ENCODE measurements at places on chromosomes 11 and 22.

- no peak for DNase-seq
Measured at GRCh38 chr11:85531191-85531897, 95.8 kb downstream of the DLG2 start.

DNA sequence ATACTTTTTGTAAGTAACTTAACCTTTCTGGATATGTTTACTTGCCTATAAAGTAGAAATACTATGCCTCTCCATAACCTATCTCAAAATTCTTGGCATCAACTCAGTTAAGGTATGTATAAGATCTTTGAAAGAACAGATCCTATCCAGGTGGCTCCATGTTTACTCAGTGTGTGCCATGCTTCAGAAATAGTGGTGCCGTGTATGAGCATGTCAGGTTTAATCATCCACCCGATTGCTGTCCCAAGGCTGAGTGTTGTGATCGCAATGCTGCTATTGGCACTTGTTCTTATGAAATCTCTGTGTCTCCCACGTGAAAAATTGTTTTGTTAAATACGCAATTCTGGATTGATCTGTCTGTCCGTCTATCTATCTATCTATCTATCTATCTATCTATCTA is 85.9 kb upstream of the SNX19 start:
- DNase-seq = no peak

- no peak for DNase-seq
Measured at GRCh38 chr11:47351156-47352126, 1.1 kb downstream of the MYBPC3 start.

DNA sequence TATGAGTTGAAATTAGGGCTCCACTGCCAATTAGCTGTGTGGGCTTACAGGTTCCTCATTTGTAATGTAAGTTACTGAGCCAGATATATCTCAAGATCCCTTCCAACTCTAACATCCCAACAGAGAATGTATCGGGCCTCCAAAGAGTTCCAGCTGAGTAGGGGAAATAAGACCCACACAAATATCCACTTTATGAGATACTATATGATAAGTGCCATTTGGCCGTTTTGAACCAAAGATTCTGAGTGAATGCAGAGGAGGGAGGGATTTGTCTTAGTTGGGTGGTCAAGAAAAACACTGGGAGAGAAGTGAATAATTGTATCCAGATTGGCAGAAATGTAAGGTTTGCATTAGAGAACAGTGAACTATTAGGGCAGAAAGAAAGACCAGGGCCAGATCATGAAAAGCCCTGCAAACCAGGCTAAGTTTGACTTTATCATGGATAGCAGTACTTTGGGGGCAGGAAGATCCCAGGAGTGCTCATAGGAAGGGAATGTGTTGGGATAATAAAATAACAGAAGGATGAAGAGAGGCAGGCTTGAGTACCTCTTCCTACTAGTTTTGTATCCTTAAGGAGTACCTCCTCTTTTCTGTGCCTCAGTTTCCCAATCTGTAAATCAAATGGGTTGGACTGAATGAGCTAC is 63.9 kb downstream of the RPL27A start:
- no peak for DNase-seq

DNA sequence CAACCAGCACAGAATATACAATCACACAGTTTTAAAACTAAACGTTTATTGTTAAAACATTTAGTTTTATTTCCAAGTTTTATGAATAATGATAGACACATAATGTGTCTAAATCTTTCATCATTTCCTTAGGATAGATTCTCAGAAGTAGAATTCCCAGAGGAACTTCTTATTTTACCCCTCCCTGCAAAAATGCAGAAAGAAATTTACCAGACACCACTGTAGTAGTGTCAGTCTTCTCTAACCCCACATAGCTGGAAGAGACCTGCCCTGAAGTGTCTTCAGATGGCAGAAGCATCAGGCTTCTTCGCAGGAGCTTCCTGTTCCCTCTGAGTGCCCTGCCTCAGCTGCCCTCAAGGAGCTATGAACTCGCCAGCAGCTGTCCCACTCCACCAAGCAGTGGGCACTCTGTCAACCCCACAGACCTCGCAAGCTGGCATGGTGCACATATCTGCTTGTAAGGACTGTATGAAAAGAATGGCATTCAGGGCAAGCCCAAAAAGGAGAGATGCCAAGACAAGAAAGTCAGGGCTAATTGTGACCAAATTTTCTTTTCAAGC is 28.5 kb upstream of the PAK1 start:
- no peak for DNase-seq

DNA sequence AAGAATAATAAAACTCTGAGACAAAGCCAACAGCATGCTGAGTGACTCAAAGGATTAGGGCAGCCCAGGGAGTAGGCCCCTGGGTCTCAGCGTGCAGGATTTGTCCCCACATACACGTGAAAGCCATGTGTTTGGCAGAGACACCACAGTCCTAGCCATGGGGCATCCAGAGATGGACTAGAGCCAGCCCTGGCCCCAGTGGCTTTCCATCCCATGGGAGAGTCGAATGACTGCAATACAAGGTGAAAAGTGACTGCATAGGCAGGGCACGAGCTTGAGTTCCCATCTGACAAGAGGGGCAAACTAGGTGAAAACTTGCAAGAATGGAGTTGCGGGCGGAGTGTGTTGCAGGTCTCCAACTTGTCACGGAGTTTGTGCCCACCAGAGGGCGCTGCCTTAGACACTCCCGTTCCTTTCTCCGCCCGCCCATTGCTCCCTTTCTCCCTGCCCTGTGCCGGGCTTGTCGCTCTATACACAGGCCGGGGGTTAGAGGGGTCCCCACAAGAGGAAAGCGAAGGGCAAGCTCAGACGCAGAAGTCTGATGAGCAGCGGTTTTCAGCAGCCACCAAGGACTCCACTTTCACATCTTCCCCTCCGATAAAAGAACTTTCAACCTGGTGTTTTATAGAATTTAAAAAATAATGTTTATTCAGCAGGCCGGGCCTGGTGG is 24.2 kb downstream of the TSKU start:
- DNase-seq = peak; percentile 48

DNA sequence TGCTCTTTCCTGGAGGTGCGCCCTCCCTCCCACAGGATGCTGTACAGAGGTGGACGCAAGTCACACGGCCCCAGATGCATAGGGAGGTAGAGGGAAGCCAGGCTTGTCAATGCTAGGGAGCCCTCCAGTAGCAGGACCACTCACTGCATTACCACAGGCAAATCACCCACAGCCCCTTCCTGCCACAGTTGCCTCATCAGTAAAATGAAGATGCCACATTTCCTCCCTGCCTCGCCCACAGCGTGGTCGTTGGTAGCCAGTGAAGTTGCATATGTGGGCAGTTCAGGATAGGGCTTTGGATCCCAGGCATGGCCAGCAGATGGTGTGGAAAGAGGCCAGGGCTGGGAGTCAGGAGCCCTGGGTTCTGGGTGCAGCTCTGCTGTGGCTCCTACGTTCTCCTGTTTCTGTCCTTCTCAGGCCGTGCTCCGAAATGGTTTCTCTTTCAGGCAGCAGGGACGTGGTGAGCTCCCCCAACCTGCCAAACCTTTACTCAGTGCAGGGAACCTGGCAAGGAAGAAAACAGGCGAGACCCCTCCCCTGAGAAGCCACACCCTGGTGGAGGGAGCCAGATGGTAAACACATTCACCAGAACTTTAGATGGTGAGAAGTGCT is 22.6 kb downstream of the DAGLA start:
- DNase-seq = no peak

DNA sequence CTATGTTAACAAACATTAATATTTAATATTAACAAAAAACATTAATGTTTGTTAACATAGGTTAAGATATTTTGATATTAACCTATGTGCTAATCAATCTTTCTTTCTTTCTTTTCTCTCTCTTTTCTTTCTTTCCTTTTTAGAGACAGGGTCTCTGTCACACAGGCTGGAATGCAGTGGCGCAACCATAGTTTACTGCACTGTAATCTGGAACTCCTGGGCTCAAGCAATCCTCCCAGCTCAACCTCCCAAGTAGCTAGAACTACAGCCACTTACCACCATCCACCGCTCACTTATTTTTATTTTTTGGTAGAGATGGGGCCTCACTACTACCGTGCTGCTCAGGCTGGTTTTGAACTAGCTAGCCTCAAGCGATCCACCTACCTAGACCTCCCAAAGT is 13.2 kb downstream of the SIK3 start:
- DNase-seq = no peak

DNA sequence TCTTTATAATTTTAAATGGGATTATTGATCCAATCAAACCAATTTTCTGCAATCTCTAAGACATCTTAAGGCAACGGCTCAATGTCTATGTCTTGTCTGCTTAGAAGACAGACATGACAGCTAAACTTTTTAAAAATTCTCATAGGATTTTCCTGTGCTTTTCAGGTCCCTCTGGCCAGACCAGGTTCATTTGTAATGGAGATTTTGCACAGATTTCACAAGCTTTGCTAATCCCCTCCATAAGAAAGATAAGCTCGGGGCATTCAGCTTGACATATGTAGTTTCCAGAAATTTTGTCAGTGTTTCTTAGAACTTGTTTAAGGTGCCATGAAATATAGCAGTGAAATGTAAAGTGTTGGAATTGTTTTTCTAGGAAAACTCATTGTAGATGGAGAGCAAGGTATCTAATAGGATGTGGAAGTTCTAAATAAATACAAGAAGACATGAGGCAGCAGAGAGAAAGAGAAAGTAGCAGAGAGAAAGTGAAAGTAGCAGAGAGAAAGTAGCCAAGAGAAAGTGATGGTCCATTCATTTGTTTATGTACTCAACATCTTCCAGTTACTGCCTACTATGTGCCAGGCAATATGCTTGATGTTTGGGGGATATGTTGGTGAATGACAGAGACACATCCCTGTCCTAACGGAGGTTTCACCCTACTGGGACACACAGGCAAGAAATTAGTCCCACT is 219.1 kb upstream of the ARHGAP42 start:
- DNase-seq = no peak

DNA sequence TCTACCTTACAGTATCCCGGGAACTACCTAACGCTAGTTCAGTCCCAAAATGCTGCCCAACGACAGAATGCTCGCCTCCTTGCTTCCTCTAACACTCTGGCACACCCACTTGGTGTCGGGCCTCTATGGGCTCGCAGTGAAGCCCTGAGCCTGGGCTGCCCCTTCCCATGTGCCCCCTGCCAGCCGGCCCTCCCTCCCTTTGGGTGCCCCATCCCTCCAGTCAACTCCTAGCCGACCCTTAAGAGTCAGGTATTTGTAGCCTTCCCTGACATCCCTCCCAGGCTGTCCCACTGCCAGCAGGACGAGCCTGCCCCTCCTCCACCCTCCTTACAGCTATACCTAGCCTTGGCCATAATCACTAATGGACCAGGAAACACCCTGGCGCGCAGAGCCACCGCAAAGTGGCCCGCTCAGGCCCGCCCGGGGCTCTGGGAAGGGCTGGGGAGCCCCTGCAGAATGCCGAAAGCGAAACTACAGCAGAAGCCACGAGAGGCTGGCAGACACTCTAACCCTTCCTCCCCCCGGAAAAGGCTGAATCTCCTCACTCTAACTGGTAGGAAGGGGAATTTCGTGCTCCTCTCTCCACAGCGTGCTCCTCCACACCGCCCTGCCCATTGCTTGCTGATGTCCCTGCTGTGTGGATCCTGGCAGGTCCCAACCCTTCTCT is 8.2 kb downstream of the CBX7 start:
- DNase-seq = peak; percentile 44

DNA sequence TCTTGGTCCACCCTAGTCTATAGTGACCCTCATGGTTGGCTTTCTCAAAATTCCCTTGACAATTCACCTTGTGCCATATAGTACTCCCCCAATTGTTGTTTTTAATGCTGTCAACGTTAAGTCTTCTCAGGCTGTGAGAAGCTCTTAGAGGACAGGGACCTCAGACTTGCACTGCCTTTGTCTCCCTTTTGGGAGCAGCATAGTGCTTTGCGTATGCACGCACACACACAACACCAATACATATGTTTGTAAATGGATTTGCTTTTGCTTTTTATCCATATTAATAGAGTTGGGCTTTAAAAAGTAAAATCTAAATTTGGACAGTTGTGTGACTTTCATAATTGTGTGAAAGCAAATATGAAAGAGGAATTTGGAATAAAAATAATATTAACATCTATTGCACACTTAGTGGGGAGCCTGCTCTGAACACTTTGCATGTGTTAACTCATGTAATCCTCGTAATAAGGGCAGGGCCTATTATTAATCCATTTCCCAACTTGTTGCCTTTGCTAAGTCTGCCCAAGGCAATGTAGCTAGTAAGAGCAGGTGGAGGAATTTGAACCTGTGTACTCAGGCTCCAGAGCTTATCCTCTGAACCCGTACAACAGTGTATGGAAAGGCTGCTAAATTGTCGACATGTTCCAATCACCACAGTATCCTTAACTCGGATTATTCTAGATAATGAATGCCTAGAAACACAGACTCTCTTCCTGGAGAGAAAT is 257.7 kb upstream of the NARS2 start:
- no peak for DNase-seq

- DNase-seq = no peak
Measured at GRCh38 chr11:121802542-121802941, 313.5 kb downstream of the BLID start.

GRCh38 chr11:94595076-94595475 is 27.9 kb downstream of the PIWIL4 start:
- no peak for DNase-seq

DNA sequence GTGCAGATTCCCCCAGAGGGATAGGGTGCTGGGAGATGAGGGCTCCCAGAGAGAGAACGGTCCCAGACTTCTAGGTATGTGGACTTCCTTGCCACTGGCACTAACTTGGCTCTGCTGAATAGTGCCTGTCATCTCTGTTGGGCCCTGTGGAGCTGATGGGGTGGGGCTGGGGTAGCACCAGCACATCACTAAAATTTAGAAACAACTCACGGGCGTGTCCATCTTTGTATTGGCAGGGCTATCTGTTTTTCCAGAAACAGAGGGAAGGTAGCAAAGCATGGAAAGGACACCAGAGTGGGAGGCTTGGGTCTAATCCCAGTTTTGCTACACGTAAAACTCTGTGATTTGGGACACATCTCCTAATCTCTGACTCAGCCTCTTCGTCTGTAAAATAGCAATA is 25.8 kb downstream of the SWAP70 start:
- DNase-seq = no peak

DNA sequence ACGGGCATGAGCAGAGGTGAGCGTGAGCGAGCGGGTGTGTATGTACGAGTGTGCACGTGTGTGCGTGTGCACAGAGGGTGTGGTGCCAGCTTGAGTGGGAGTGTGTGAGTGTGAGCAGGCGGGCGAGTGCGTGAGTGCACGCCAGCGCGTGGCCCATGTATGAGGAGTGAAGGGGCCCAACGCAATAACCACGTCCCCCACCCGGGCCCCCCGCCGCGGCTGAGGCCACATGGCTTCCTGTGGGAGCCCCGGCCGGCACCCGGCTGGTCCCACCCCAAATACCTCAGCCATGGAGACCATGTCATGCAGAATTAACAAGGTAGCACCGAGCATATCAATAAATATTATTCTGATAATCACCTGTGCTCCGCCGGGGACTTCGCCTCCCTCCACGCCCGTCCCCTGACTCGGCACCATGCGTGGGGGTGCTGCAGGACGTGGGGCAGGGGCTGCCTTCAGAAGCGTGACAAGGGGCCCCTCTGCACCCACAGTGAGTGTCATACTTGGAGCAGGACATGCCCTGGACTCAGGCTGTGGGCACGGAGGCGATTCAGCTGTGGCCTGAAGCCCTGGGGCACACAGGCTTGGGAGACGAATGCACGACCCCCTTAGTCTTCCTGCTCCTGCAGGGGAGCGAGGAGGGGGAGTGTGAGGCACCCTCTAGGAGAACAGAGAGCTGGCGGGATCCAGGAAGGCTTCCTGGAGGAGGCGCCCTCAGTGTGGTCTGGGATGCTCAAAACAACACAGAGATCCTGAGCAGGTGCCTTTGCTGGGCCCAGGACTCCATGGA is 5.6 kb upstream of the TRABD start:
- no peak for DNase-seq

GRCh38 chr11:82842019-82842418 is 58.2 kb downstream of the PRCP start:
- DNase-seq = no peak

GRCh38 chr11:76232026-76232665 is 25.8 kb upstream of the WNT11 start:
- DNase-seq = peak; percentile 78
